ENCODE measurements at places on chromosomes 1 and 21.

DNA sequence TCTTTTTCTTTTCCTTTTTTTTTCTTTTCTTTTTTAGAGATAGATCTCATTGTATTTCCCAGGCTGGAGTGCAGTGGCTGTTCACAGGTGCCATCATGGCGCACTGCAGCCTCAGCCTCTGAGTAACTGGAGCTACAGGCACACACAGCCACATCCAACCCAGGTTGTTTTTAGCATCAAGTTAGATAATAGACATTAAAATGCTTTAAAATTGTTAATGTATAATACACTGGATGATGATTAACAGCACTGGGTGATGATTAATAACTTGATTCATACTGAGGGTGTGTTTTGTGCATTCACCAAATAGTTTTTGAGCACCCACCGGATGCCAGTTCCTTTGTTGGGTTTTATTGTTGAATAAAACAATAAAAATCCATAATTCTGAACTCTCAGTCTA is 75.2 kb downstream of the BEND5 start:
- no peak for DNase-seq

DNA sequence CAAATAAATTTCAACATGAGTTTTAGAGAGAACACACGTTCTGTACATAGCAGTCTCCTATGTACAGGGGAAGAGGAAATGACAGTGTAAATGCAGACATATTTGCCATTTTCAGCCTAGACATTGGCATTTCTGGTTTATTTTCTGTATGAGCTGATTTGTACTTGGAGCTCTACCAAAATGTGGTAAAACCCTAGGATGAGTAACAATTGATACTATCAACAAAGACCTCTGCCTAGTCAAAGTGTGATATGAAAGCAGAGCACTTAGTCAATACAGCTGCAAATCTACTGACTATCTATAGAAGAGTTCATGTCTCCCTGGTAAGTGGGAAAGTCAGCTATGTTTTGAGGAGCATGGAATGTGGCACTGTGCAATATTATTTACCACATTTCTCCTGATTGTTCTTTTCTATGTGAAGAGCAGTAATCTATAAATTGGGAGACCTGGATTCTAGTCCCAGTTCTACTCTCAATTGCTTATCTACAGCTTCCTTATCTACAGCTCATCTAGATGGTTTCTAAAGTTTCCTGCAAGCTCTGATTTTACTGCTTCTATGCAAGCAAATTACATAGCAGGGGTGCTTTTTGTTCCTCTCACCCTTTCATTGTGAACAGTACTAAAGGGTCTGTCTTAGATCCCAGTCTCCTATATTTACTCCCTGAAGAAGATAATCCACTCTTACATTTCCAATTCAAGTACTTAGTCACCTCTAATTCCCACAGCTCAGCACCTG is 334.2 kb downstream of the NTNG1 start:
- no peak for DNase-seq

- no peak for DNase-seq
Observed at GRCh38 chr1:86084998-86085397, 71.6 kb downstream of the COL24A1 start.

DNA sequence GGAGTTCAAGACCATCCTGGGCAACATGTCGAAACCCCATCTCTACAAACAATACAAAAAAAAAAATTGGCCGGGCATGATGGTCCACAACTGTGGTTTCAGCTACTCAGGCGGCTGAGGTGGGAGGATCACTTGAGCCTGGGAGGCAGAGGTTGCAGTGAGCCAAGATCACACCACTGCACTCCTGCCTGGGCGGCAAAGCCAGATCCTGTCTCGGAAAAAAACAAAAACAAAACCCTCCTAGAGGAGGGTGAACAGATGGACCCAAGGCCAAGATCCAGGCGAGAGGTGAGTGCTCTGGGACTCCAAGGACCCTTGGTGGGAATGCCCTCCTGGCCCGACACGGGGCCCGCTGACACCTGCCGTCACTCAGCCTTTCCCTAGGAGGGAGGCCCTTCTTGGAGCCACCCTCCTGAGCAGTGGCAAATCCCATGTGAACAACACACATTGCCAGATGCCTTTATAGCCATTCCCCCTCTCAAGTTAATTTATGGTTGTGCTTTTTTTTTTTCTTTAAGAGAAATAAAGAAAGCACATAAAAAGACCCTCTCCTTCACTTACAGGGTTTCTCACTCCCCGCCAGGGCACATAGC is 380 bp downstream of the TFF2 start:
- DNase-seq: no peak

DNA sequence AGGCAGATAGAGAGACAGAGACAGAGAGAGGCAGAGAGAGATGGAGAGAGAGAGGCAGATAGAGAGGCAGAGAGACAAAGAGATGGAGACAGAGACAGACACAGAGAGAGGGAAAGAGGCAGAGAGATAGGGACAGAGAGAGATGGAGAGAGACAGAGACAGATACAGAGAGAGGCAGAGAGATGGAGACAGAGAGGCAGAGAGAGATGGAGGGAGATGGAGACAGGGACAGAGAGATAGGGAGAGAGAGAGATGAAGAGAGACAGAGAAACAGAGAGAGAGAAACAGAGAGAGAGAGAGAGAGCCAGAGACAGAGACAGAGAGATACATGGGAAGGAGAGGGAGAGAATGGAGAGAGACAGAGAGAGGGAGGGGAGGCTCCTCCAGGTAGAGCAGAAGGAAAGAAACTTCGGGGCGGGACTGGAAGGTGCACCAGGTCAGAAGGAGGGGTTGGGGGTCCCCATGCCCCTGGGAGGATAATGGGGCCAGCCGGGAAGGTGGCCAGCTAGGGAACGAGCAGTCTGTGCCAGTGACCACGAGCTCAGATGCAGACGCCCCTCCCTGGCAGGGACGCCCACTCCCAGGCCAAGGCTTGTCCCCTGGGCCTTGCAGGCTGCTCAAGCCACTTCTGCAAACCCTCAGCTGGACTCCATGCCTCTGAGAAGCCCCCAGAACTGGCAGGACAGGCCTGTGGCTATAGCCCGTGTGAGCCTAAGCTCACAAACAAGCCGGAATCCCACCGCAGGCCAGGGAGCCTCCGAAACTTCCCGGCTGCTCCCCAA is 3.3 kb downstream of the FNDC10 start:
- no peak for DNase-seq

- no peak for DNase-seq
Observed at GRCh38 chr21:34205811-34206571, 132.6 kb downstream of the MRPS6 start.

- DNase-seq: no peak
Observed at GRCh38 chr1:86325264-86325663, 70.9 kb downstream of the ODF2L start.

- DNase-seq: no peak
Observed at GRCh38 chr1:21625390-21626190, 43.6 kb downstream of the RAP1GAP start.

- DNase-seq: no peak
Observed at GRCh38 chr1:70504821-70505193, 93.7 kb downstream of the CTH start.

- DNase-seq: no peak
Observed at GRCh38 chr1:156811168-156811567, 5.5 kb downstream of the SH2D2A start.

GRCh38 chr1:112548547-112548946 is 39.8 kb downstream of the WNT2B start:
- DNase-seq: no peak

GRCh38 chr1:75338616-75339483 is 204.7 kb downstream of the LHX8 start:
- no peak for DNase-seq

DNA sequence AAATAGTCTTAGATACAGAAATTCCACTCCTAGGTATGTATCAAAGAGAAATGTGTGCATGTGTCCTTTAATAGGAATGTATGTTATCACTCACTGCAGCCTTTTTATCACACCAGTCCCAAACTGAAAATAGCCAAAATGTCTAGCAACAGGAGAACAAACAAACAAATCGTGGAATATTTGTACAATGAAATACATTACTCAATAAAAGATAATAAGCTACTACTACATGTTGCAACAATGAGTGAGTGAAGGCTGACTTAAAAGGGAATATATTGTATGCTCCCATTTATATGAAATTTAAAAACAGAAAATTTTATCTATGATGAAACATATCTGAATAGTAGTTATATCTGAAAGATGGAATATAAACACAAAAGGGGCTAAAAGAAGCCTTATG is 212.1 kb upstream of the PLD5 start:
- no peak for DNase-seq

- DNase-seq: no peak
Observed at GRCh38 chr1:185679220-185679619, 55.0 kb upstream of the HMCN1 start.

DNA sequence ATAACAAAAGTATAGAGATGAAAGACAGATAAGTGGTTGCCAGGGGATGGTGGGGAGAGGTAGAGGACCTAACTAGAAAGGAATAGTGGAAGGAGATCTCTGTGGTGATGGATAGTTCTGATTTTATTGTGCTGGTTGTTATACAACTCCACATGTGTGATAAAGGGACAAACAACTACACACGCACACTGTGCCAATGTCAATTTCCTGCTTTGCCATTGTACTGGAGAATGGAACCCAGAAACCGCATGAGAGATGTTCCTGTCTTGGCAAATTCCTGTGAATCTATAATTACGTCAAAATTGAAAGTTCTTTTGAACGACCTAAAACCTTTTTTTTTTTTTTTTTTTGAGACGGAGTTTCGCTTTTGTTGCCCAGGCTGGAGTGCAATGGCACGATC is 11.0 kb downstream of the TNFRSF9 start:
- no peak for DNase-seq

DNA sequence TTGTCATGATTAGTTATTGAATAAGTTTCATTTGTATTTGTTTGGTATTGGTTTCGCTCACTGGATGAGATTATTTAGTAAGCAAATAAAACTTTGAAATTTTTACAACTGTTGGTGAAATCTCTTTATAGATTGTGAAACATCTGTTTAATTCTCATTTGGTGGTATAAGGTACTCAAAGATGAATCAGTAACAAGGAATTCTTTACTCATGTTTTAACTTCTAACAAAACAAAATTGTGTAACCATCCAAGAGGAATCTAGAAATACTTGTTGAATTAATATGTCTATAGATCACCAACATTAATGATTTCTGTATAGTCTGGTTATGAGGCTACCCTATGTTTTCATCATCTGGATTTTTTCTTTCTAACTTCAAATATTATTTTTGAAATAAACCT is 62.8 kb upstream of the USP25 start:
- DNase-seq: no peak

- no peak for DNase-seq
Observed at GRCh38 chr1:115463347-115463746, 125.3 kb upstream of the NGF start.

GRCh38 chr1:28119556-28119955 is 31.1 kb upstream of the EYA3 start:
- DNase-seq: no peak

DNA sequence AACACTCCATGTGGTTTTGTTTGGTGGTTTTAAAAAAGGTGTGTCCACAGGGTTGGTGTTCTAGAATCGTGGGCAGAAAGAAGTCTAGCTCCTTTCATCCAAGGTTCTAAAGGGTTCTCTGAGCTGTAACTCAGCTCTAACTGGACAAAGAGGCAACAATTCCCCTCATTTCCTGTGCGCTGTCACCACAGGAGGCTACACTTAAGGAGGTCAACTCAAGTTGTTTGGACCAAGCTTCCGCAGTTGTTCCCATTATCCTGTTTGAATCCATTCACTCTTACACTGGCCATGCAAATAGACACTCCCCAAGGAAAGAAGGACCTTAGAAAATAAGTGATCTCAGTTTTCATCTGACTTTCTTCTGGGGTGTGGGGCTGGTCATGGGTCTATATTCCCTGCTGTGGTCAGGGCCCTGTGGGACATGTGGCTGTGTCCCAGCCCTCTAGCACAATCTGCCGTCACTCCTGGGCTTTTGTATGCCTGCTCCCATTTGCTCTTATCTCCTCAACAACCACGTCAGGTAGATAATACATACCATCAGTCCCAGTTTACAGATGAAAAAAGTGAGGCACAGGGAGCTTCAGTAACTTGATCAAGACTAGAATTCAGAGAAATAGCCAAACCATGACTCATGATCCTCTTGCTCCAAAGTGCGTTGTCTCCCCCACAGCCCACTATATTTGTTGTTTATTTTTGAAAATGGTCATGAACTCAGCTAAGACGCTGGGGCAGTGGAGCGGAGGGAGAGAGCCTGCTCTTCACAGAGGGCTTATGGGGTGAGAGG is 103.6 kb downstream of the RHOU start:
- no peak for DNase-seq

GRCh38 chr1:216154063-216154462 is 269.2 kb downstream of the USH2A start:
- no peak for DNase-seq

- DNase-seq: no peak
Observed at GRCh38 chr1:96804648-96805047, 83.1 kb downstream of the PTBP2 start.

DNA sequence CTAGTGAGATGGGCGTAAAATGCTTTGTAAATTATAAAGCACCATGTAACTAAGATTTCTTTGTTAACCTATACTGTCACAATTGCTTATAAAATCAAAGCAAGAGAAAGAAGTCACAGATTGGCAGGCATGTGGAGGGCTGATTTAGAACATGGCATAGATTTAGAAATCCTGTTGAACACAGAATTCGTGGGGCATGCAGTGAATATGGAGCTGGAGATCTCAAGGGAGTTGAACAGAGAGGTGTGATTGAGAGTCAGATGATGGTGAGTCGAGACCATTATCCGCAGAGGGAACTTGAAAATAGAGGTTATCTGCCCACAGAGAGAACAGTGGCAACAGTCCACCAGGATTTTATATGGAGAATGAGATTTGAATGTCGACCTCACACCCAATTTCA is 27.6 kb downstream of the PBX1 start:
- DNase-seq: no peak

DNA sequence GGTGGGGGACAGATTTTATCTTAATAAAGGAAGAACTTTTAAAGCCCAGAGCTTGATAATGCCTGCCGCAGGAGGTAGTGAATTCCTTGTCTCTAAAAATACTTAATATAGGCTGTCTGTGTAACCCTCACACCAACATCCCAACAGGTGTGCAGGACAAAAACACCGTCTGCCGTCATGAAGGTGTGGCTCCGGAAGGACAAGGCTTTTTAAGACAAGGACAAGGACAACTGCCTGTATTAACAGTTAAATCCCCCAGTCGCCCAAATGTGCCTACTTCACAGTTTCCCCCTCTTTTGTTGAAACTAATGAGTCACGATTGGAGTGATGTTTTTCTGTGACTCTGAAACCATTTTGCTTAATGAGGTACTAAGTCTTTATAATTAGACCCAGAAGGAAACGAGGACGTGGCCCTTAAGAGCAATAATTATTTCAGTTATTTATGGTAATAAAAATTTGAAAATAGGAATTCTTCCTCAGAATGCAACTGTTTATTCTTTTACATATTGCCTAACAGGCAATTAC is 27.3 kb upstream of the SPATA6 start:
- no peak for DNase-seq

DNA sequence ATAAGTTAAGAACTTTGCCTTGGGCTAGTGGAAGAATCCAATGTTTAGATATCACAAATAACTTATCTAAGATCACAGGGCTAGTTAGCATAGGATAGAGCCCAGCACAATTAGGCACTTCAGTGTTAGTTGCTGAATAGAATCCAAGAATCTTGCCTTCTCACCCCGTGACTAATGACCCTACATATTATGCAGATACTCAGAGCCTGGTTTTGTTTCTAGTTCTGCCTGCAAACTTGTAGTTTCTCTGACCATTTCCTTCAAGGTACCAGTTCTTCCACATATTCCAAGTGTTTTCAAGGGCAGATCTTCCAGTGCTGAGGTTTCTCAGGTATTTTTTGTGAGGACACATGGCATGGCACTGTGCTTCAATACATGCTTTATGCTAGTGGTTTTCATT is 239.3 kb downstream of the KCNK2 start:
- DNase-seq: no peak

GRCh38 chr1:82161700-82162141 is 361.0 kb downstream of the ADGRL2 start:
- no peak for DNase-seq
